ENCODE measurements at places on chromosomes 13 and 19.
A peak's percentile ranks its signal among the peaks of the same experiment; 100 is the strongest.

- no peak for DNase-seq
These were observed 49.6 kb downstream of the ABCC4 start for GRCh38 chr13:95251641-95252040.

GRCh38 chr19:31759359-31759758, 410.1 kb upstream of the TSHZ3 start:
- no peak for DNase-seq

- no peak for DNase-seq
These were observed 10.9 kb downstream of the KLC3 start for GRCh38 chr19:45351401-45351952.

DNA sequence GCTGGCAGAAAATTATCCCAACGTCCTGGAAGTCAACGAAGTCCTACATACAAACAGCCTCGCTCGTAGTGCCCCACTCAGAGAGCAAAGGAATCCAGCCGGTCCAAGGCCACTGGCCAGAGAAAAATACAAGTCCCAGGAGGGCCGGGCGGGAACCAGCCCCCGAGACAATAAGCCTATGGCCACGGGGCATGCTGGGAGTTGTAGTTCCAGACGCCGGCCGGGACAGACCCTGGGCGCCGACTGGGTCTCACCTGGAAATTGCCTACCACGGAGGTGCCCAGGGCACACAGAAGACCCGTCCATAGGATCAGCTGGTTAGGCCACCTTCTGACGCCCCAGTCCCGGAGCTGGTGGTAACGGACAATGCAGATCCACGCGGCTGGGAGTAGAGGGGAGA, 5.4 kb downstream of the TMEM150B start:
- DNase-seq, result peak; percentile 88

DNA sequence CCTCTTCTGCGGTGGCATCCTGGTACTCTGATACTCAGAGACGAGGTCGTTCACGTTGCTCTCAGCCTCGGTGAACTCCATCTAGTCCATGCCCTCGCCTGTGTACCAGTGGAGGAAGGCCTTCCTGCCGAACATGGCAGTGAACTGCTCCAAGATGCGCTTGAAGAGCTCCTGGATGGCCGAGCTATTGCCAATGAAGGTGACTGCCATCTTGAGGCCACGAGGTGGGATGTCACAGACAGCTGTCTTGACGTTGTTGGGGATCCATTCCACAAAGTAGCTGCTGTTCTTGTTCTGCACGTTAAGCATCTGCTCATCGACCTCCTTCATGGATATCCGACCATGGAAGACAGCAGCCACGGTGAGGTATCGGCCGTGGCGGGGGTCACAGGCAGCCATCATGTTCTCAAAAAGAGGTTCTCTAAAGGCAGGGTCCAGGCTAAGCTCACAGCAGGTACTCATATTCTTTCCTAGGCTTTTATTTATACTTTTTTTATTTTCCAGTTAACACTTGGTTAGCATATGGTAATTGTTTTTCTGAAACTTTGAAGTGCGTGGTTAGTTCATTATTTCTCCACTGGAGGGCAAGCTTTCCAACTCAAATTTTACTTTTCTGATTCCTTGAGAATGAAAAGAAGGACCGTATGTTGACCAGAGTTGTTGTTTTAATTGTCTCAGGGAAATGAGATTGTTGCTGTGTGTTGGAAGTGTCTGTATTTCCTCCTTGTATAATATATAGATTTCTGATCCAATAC, 72.4 kb upstream of the RGCC start:
- no peak for DNase-seq

GRCh38 chr19:22832031-22832762, at the start of gene ZNF723:
ZNF723 (plus strand) TSS chr19:22832291; CDS start chr19:22832380, 89 bp downstream.
- no peak for DNase-seq

DNA sequence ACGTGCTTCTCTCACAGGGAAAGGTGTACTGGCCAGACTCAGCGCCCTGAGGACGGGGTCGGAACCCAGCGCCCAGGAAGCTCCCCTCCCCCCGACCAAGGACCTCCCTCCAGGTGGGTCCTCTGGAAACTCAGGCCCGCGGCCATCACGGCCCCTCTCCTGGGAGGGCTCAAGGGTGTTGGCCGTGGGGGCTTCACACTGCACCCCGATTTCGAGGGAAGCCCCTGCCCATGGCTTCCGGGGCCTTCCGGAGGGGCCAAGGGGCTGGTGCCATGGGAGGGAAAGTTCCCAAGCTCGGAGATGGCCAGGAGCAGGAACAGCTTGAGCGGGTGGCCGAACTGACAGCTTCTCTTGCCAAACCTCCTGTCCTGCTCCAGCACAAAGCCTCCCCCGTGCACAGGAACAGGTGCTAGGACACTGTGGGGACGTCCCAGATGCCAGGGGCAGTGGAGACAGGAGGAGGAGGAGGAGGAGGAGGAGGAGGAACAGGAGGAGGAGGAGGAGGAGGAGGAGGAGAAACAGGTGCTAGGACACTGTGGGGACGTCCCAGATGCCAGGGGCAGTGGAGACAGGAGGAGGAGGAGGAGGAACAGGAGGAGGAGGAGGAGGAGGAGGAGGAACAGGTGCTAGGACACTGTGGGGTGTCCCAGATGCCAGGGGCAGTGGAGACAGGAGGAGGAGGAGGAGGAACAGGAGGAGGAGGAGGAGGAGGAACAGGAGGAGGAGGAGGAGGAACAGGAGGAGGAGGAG, 10.0 kb downstream of the SBNO2 start:
- no peak for DNase-seq

DNA sequence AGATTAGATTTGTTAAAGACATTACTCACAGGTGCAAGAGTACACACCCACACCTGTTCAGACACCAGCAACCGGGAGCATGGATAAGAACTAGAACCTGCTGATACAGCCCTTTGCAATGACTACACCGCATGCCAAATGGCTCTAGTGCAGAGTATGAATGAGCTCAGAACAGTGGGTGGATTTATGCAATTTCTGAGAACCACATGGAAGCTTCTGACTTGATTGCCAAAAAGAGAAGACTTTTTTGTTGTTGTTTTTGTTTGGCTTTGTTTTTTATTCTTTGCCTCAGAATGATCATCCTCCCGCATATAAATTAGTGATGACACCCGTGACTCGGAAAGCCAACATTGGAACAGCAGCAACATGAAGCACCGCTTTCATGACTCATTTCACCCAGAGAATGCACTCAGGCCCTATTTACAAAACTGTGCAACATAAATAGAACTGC, 77.4 kb upstream of the LRCH1 start:
- DNase-seq, result no peak

DNA sequence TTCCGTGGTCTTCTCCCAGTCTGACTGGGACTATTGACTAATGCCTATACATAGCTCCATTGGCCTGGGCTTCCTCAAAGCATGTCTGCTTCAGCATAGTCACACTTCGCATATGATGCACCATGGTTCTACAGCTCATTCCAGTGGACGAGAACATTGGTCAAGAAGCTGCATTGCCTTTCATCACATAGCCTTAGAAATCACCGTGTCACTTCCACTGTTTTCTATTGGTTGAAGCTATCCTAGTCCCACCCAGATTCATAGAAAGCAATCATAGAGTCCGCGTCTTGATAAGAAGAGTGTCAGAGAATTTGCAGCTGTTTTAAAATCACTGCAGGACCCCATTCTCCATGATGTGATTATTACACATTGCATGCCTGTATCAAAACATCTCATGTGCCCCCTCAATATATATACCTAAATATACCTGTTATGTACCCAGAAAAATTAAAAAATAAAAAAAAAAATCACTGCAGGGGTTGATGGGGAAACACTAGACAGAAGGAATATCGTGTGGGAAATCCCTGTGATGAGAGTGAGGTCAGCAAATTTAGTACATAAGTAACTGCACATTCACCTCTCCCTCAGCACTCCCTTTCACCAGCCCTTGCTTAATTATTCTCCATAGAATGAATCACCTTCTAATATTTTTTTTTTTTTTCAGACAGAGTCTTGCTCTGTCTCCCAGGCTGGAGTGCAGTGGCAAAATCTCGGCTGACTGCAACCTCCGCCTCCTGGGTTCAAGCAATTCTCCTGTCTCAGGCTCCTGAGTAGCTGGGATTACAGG, 2.2 kb upstream of the ARHGAP33 start:
- no peak for DNase-seq

DNA sequence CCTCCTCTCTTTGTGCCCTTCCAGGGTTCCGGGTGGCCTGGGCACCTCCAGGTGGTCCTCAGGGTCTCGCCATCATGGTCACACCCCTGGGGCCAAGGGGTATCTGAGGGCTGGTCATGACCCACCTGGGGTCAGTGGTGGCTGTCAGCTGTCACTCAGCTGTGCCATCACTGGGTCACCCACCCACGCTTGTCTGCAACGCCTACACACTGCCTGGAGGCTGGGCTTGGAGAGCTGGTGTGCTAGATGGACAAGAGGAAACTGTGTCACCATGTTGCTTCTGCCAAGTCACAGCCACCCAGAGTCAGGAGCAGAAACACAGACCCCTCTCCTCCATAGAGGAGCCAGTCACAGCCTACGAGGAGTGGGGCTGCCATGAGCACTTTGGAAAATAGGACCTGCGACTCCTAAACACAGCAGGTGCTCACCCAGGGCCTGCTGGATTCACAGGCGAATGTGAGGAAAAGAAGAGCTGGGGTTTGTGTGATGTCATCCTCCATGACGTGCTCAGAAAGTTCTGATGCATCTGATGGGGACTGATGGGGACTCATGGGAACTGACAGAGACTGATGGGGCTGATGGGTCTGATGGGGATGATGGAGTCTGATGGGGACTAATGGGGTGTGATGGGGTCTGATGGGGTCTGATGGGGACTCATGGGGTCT, 10.7 kb upstream of the GRTP1 start:
- DNase-seq, result peak; percentile 39

- no peak for DNase-seq
These were observed 66.9 kb upstream of the TM9SF2 start for GRCh38 chr13:99434258-99434788.

- no peak for DNase-seq
These were observed 117.2 kb downstream of the MIPEP start for GRCh38 chr13:23771956-23772355.

GRCh38 chr13:112882555-112883024, 86.4 kb upstream of the MCF2L start:
- DNase-seq, result no peak

DNA sequence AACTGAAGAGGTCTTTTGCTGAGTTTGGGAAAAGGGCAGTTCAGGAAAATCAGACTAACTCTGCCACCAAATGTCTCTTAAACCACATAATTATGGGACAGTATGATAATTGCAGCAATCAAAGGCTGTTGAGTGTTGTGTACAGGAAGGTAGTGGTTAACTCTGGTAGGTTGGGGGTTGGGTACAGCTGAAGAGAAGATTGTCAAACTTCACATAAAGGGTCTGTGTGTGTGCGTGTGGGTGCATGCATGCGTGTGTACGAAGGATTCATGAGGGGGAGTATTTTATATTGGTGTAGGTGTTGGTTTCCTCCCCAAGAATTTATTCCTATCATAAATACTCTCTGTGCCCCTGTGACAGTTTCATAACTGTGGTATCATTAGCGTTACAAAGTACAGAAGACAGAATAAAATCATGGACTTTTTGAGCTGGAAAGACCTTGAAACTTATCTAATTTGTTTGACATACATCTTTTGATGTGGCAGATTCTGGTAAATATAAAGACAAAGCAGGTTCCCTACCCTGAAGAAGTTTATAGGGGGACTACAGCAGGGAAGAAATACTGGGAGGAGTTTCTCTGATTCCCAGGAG, 94.1 kb downstream of the PCCA start:
- no peak for DNase-seq

GRCh38 chr19:10430505-10431253, 10.3 kb downstream of the PDE4A start:
- no peak for DNase-seq

GRCh38 chr13:38763446-38764381, 76.8 kb downstream of the FREM2 start:
- peak; percentile 56 for DNase-seq
